ENCODE measurements at places on chromosomes 3 and 15.

GRCh38 chr15:60379525-60380274, 18.1 kb downstream of the ANXA2 start:
- no peak for DNase-seq

GRCh38 chr15:63008333-63009049, 34.1 kb upstream of the TPM1 start:
- DNase-seq, result no peak

- DNase-seq, result no peak
These were observed 60.5 kb downstream of the SPTSSB start for GRCh38 chr3:161310649-161311423.

GRCh38 chr3:49813497-49814174, at the start of gene UBA7:
TSS of gene UBA7 (minus strand) at chr3:49813953. CDS start at chr3:49813787, 166 bp downstream.
- peak; percentile 75 for DNase-seq

GRCh38 chr3:72018343-72018984, 233.5 kb upstream of the PROK2 start:
- DNase-seq, result no peak

DNA sequence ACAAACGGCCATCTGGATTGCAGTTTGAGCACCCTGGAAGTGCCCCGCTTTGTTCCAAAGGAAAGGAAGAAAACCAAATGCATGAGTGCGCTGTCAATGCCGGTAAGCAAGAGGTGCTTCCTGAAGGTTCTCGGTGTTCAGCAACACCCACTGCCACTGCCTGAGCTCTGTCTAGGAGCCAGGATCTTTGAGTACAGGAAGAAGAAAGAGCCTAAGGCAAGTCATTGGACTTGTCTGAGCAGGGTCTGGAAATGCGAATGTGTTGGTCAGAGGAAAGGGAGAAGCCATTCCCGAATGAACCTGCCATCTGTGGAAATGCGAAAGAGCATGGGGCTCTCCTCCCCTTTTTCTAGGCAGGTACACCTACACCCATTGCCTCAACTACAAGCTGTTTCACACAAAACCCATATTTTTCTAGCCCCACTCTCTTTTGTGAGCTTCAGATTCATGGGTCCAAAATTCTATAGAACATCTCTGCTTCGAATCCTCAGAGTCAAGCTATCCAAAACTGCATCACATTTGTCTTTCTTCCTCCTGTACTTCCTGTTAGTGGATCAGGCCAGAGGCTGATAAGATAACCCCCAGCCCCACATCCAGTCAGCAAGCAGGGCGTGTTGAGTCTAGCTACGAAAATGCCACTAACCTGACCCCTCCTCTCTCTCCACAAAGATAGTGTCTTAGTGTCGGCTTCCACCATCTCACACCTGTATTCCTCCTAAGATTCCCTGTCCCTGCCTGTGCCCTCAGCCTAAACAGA, 55.6 kb upstream of the C15orf61 start:
- DNase-seq, result no peak

DNA sequence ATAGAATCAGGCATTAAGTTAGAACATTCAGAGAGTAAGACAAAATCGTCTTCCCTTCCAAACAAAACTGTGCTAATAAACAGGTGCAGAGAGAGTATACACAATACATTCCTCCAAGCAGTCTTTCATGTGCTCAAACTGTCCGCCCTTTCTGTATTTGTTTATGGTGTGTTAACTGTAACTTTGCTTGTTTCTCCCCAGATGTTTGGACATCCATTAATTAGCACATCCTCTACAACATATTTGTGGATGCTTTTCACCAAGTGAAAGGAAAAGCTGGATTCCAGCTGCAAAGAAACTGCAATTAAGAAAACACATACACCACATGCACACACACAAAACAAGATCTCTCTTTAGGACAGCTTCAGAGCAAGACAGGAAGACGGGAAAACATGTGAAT, 912.6 kb downstream of the NTRK3 start:
- no peak for DNase-seq

DNA sequence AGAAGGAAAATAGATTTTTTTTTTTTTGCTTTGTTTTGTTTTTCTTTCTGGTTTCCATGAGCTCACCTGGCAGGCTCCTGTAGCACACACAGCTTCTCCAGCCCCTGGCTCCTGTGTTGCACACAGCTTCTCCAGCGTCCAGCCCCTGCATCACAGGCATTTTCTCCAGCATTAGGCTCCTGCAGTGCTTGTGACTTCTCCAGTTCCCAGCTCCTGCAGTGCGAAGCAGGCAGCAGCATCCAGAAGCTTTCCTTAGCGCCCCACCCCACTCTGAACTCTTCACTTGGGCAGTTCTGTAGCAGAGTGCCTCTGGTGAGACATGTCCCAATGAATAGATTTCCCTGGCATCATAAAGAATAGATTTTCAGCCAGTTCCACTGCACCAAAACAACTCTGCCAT, 5.5 kb upstream of the CCDC39 start:
- DNase-seq, result no peak

GRCh38 chr3:23671851-23672589, 133.7 kb upstream of the UBE2E1 start:
- no peak for DNase-seq

DNA sequence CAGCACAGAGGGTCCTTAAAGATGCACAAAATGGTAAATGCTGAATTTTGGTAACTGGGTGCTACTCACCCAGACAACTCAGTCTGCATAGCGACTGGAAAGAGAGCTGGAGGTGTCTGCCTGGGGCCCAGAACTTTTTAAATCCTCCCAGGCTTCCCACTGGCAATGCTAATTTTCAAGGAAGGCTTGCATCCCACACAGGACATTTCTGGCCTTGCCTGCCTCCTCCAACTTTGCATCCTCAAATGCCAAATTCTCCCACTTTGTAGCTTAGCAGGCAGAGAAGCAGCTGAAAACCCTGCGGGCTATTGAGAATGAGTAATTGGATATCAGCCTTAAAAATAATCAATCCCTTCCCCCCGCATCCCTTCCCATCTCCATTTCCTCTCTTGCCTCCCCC, 656.6 kb upstream of the ADAMTS9 start:
- no peak for DNase-seq

DNA sequence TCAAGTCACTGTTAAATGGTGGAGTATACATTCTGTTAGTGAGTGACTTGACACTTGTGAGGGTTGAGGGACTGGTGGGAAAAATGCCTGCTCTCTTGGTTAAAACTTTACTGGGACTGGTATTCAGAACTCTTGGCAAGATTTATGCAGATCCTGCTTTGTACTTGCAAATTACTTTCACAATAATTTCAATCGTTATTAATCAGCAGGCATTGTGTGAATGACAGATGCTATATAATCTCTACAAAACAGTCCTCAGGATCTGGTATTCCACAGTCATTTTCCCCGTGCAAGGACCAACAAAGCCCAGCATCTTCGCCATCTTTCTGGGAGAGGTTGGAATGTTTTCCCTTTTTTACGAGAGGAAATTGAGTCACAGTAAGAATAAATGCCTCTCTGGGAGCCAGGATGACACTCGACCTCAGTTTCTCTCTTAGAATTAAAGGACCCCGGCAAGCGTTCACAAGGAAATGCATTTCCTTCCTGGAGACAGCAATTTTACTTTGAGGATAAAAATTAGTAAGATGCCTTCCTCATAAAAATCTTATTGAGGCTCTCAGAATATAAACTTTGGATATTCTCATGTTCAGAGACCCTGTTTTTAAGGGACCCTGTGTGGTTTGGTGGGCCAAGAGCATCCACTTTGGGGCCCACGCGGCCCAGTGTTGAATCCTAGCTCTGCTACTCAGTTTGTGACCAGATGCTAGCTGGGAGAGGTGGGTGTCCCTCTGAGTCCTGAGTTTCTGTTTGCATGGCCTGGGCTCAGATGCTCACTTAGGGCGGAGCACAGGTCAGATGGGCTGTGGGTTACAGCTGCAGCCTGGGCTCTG, 45.3 kb upstream of the PLCL2 start:
- no peak for DNase-seq

DNA sequence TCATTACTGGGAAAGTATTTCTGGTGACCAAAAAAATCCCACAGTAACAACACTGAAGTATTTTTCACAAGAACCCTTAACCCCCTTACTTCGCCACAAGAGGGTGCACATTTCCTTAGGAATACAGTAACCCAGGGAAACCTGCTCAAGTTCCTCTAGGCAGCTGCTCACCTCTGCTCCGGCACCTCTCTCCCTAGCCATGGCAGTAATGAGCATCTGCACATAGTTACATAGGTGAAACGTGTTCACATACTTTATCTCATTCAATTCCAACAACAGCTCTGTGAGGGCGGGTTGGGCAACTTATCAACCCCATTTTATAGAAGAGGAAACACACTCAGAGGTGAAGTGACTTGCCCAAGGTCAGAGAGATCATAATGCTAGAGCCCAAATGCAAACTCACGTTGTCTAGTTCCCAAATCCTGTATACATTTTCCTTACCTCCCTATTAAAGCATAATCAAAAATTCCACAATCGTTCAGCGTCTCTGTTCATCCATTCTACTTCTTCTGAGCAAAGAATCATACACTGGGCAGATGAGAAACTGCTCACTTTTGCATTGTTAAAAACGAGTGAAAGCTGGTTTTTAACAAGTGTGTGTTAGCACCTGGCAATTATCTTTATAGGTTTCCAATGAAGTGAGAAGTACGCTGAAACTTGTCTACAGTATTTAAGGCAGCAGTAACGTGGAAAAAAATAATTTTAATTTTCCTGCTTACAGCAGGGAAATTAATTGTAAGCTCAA, 90.7 kb downstream of the IGF2BP2 start:
- no peak for DNase-seq

- DNase-seq, result no peak
These were observed 151.8 kb upstream of the TSC22D2 start for GRCh38 chr3:150256318-150256717.

- DNase-seq, result no peak
These were observed 69.5 kb upstream of the NEO1 start for GRCh38 chr15:72982714-72983113.

GRCh38 chr3:112688819-112689218, 47.9 kb upstream of the CCDC80 start:
- no peak for DNase-seq

GRCh38 chr3:117548600-117548999, 839.0 kb downstream of the TUSC7 start:
- no peak for DNase-seq

DNA sequence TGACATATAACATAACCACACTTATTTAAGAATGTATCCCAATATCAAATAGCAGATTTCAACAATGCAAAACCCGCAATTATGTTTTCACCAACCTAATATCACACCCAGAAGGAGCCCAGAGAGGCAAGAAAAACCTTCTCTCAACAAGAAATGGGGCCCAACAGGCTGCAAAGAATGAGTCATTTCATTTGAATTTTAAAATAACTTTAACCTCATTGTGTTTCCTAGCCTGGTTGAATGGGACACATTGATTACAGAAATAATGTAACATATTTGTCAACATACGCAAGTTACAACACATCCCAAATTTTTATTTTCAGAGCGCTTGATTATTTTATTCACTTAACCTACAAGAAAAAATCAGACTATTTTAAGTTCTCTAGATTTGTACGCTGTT, 365.1 kb upstream of the SLCO3A1 start:
- DNase-seq, result no peak

DNA sequence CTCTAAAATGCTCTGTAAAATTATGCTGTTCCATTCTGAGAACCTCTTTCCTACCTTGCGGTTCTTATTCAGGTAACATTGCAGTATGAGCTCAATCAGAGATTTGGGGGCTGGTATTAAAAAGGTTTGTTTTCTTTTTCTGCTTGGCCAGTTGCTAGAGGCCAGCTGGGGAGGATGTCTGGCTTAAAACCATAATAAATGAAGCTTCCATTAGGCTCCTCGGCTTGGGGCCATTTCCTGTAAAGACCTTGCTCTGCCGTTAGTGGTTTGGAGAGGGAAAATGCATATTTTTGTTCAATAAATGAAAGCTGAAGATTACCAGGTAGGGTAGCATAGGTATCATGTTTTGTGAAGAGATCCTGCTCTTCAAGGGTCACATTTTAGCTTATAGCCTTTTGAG, 55.2 kb downstream of the MCTP2 start:
- no peak for DNase-seq

GRCh38 chr15:31265871-31266711, 60.5 kb upstream of the KLF13 start:
- no peak for DNase-seq

DNA sequence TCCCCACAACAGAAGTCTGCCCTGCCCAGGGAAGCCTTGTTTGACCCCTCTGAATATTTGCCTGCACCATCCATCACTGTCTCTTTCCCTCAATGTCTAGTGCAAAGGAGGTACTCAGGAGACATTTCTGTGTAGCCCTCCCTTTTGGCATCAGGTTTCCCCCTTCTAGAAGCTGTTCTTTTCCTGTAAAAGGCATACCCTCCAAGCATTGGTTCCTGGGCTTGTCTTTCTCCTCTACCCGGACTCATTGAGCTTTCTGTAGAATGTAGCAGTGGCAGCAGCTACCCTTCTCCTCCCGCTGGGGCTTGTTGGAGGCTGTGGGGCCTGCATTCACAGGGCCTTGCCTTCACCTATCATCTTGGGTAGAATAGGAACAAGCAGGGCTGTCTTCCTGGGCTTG, 63.5 kb downstream of the CTDSPL start:
- DNase-seq, result no peak

GRCh38 chr3:40779039-40779438, 254.3 kb downstream of the ZNF621 start:
- DNase-seq, result no peak

DNA sequence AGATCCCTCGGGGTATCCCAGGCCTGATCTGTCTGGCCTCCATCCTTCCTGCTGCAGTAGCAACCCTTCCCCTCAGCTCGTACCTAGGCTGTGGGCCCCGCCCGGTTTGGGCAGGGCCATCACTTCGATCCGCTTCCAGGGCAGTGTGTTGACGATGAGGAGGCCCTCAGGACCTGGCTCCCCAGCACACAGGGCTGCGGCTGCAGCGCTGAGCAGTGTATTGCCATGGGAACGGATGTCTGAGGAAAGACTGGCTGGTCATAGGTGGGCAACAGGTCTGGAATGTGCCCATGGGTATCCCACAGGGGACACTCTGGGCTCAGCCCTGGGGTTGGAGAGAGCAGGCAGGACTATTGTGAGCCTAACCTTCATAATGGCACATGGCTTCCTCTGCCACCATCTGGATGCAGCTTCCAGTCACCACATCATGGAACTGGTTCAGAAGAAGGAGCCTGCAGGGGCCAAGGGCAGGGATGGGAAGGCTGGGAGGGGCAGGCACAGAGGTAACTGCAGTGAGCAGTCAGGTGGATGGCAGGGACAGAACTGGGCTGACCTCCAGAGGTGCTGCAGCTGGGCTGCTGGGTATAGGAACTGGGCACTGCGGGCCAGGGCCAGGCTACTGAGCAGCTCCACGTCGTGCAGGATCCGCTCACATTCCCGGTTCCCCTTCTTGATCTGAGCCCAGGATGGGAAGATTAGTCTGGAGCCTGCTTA, 8.7 kb downstream of the MAN2C1 start:
- DNase-seq, result no peak

- no peak for DNase-seq
These were observed 21.9 kb downstream of the C3orf62 start for GRCh38 chr3:49255112-49255511.

All from tibial artery (tissue), 4 donors.